ENCODE measurements at places on chromosomes 4 and X. TPM values are rescaled to one million over a fixed set of nuclear protein-coding genes. Genes with fewer than 3 reads are reported as not detected.

The FATE1 gene
- total RNA-seq, result not detected

The AMBN gene
- not detected for total RNA-seq

The CSN1S1 gene
- not detected for total RNA-seq

The LNX1 gene
- total RNA-seq, result 5.8 TPM

The CFAP47 gene
- not detected for total RNA-seq

The POU4F2 gene
- not detected for total RNA-seq

The DAPP1 gene
- 0.91 TPM for total RNA-seq

The BTC gene
- 83.0 TPM for total RNA-seq

DNA sequence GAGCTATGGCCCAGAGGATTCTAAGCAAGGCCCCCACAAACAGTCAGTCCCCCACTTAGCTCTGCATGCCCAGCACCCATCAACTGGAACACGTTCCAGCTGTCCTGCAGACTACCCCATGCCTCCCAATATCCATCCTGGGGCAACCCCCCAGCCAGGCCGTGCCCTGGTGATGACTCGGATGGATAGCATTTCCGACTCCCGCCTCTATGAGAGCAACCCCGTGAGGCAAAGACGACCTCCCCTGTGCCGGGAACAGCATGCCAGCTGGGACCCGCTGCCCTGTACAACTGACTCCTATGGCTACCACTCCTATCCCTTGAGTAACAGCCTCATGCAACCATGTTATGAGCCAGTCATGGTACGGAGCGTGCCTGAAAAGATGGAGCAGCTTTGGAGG, 32.0 kb downstream of the LAS1L start:
- DNase-seq, result no peak

GRCh38 chr4:134174271-134174670, 27.3 kb downstream of the PABPC4L start:
- DNase-seq, result no peak

GRCh38 chrX:115183980-115184379, 5.2 kb upstream of the RBMXL3 start:
- no peak for DNase-seq

DNA sequence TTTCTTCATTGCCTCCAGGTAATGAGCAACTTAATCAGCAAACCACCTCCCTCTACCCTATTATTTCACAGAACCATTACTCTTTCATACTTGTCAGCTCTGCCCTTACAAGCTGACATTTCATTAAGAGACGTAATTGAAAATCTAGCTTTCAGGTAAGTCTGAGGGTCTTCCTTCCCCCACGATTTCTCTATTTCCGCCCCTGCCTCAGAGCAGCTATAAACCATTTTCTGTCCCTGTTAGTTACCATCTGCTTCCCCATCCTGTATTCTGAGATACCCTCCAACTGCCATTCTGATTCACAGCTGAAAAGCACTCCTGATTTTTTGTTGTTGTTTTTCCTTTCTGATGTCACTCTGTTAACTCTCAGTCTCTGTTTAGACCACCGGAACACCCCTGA, 37.1 kb downstream of the SH3RF1 start:
- DNase-seq, result peak; percentile 34

GRCh38 chr4:11585506-11585905, 156.8 kb upstream of the HS3ST1 start:
- DNase-seq, result no peak

GRCh38 chr4:181504924-181505323, 738.3 kb upstream of the TENM3 start:
- DNase-seq, result no peak

DNA sequence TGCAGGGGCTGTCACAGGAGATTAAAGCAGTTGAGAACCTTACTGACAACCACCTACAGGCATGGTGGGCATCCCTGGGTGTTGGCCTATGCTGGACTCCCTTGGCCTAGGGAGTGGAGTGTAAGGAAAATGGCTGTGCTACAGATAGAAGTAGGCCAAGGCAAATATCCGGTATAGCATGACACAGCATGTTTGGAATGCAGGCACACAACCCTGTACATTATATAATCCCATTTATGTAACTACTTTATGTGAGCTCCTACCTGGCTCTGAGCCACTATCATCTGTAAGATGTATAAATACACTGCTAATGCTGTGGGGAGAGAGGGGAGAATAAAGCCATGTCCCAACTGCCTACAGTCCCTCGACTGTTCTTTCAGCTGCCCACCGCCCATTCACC, 38.7 kb upstream of the KCTD8 start:
- no peak for DNase-seq

DNA sequence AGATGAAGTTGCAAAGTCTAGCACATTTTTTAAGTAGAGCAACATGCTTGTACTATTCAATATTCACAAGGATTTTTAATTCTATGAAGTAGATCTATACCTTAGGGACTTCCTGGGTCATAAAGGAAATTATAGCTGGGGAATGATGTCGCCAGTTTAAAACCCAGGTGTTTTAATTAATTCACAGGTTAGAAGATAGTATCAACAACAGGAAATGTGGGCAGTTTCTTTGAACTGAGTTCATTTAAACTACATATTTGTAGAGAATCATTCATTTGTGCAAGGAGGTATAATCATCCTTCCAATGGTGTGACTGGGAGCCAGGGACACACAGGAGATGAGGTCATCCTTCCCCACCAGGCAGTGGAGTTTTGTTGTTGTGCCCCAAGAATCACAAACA, 181.3 kb upstream of the KLF3 start:
- no peak for DNase-seq

- DNase-seq, result no peak
Measured at GRCh38 chr4:86091201-86091600, 268.7 kb downstream of the MAPK10 start.

GRCh38 chr4:103092245-103092644, 7.4 kb downstream of the BDH2 start:
- DNase-seq, result no peak

Measured in esophagus muscularis mucosa (tissue), 4 donors.